ENCODE measurements at places on chromosomes 12 and 14.
A peak's percentile ranks its signal among the peaks of the same experiment; 100 is the strongest.

- no peak for DNase-seq
Observed at GRCh38 chr14:104143521-104144452, 5.4 kb downstream of the KIF26A start.

- no peak for DNase-seq
Observed at GRCh38 chr14:69669375-69669774, 58.0 kb downstream of the SUSD6 start.

DNA sequence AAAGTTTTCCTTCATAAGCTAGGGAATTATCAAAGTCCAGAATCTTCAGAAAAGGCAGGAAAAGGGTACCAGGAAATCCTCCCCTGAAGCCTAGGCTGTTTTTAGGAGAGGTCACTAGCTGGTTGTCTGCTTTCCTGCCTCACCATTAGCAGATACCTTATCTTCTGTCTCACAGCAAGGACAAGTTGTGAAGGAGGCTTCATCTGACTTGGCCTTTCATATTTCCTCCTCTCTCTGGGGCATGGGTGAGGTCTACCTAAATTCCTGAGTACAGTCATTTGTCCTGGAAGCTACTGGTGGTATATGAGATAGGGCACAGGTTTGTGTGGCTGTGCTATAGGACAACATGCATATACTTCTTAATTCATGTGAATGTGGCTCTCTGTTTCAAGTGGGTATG lies 2.3 kb downstream of the FOXJ2 start:
- no peak for DNase-seq

GRCh38 chr12:31620311-31620710 lies 29.4 kb upstream of the DENND5B start:
- DNase-seq = peak; percentile 91

GRCh38 chr12:120940799-120941198 lies 36.6 kb upstream of the SPPL3 start:
- no peak for DNase-seq

- no peak for DNase-seq
Observed at GRCh38 chr12:4819654-4820053, 90.1 kb upstream of the KCNA1 start.

- DNase-seq = no peak
Observed at GRCh38 chr14:65211341-65211987, 109.1 kb upstream of the MAX start.

DNA sequence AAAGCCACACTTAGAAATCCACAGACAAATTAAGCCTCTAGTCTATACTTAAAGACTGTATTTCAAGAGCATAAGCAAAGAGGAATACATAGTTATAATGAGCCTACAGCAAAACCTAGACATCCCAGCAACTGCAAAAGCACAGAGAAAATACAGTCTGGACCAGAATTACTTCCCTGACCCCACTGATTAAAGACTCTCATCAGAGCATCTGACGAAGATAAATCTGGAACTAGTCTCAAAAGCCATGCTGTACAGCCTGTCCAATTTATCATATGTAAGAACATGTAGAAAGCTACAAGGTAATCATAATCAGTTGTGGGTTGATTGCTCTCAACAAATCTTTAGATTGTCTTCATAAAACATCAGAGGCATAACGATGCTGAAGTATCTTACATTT lies 285.1 kb upstream of the CAND1 start:
- no peak for DNase-seq

DNA sequence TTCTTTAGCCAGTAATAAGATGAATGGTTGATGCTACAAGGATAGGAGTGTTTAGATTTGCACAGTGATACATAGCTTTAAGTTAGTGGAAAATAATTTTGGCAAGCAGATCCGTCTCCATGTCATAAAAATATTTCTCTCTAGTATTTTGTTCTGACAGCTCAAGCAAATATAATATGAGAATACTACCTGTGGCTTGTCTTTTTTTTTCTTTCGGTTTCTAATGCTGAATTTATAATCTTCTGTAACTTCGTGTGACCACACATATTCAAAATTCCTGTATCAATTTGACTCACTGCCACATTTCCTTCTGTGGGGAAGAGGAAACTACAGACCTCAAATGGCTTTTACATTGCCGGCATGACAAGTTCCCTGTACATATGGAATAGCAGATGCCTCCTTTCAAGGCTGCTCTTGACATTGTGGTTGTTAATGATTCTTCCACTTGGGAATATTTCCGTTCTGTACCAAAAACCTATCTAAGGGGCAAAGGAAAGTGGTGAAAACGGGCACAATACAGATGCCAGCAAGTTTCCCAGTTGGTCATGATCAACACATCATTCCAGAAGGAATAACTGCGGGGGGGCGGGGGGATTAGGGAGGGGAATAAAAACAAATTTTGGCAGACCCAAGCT lies 103.6 kb upstream of the CCDC91 start:
- no peak for DNase-seq

DNA sequence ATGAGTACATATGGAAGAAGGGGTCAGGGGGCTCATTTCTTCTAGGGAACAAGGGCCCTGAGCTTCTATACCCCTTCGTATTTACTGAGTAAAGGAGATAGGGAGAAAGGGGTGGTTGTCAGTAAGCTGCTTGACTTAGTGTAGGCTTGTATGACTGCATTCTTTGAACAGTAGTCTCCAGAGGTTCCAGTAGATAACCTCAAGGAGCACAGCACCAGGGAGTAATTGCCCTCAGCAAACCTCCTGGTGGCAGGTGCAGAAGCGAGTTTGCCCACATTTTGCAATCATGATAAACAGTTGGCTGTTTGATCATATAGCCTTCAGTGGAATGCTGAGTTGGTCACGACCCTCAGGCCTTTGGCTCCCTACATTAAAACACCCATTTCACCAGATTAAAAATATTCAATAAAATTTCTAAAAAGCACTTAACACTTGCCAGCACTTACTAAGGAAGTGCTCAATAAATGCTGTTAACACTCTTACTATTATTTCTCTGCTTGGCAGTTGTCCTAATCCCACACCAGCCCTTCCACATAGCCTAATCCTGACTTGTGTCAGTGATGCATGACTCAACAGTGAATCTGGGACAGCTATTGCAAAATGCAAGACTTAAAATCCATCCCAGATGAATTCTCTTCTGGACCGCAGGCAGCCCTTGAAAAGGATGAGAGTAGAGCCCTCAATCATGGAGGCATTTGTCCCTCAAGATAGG lies 3.7 kb upstream of the DHRS4L2 start:
- peak; percentile 37 for DNase-seq

DNA sequence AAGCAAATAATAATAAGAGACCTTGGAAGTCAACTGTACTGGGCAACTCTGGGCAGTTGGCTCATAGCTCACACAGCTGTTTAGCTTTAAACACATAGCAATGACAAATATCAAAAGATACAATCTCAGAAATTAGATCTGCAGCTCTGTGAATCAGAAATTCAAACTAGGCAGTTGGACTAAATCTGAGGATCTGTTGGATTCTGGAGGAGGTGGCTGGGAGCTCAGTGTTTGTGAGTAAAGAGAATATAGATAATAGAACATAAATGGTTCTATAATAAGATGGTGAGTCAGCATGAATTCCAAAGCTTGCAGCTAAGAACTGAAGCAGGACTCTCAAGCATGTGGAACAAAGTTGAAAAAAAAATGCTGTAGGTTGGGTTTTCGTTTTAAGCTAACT lies 1949.4 kb upstream of the SEL1L start:
- DNase-seq = no peak

DNA sequence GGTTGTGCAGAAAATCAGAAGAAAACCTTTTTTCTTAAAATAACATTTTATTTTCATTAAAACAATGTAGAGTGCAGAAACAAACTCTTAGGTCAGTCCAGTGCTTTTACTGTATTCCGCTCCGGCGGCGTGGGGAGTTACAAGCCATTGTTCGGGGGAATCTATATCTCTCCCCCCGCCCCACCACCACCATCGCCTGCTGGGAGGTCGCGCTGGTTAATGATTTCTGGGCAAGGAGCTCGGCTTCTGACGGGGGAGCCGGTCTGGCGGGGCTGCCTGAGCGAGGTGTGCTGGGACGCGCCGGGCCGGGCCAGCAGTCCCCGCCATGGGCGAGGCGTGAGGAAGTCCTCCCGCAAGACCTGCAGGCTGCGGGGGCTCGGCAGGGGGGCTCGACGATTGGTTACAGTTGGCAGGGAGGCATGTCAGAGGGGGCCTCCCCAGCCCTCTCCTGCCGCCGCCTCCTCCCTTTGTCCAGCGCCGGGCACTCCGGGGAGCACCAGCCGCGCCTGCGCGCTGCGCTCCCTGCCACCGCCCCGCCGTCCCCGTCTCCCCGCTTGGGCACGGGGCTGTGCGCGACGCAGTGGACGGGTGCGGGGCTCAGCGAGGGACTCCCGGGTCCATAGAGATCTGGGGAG lies 1.0 kb upstream of the DUSP6 start:
- DNase-seq = peak; percentile 92

DNA sequence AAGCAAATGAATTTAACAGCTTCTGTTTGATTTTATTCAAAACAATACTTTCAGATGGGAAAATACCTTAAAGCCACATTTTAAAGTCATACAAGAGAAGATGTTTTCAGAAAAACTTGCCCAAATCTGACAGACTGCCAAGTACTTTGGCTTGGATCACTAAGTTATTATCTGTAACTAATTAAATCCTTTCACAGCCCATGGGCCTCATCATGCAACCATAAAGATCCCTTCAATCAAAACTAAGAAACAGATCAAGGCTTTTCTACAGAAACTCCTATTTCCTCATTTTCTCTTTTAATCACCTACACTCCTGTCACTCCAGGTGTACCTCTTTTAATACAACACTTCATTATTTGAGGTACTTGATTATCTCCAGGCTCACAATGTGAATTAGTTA lies 28.1 kb downstream of the BLTP3B start:
- no peak for DNase-seq

DNA sequence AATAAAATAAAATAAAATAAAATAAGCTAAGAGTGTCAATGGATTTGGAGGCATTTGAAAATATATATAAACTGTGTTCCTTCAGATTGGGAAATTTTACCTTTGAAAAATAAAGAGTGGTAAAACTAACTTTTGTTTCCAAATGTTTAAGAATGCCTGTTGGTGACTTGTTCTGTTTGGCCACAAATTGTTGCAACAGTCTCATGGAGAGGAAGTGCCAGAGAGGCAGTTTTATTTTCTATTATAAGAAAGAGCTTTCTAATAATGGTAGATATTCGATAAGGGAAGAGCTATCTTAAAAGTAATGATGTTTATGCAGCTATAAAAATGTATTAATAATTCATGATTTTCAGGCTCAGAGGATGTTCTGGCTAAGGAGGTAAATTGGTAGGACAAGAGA lies 68.8 kb upstream of the MDGA2 start:
- DNase-seq = no peak

DNA sequence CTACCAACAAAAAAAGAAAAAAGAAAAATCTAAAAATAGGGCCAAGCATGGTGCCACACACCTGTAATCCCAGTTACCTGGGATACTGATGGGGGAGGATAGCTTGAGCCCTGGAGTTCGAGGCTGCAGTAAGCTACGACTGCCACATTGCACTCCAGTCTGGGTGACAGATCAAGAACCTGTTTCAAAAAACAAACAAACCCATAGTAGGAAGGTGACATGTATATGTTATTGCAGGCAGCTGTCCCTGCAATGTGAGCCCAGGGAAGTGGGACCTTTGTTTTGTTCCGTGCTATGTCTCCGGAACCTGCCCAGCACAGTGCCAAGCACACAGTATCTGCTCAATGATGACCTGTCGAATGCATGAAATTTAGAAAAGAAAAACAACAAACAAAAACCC lies 37.2 kb upstream of the YY1 start:
- no peak for DNase-seq

GRCh38 chr12:11630046-11630706 lies 19.3 kb upstream of the ETV6 start:
- DNase-seq = no peak

DNA sequence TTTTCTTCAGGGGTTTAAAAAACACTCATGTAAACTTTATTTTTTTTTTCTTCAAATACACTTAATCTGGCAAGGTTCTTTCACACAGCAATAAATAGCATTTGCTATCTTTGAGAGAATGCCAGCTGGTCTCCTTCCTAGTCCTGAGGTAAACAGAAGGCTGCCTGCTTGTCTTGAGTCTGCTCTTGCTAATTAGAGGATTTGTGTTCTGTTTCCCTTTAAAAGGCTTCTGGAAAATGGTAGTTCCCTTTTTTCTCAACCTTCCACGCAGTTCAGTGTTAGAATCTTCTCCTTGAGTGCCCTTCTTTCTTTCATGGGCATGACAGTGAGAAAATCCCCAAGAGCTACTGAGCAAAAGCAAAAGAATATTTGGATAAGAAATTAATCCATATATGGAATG lies 92.3 kb upstream of the DCN start:
- DNase-seq = peak; percentile 27

DNA sequence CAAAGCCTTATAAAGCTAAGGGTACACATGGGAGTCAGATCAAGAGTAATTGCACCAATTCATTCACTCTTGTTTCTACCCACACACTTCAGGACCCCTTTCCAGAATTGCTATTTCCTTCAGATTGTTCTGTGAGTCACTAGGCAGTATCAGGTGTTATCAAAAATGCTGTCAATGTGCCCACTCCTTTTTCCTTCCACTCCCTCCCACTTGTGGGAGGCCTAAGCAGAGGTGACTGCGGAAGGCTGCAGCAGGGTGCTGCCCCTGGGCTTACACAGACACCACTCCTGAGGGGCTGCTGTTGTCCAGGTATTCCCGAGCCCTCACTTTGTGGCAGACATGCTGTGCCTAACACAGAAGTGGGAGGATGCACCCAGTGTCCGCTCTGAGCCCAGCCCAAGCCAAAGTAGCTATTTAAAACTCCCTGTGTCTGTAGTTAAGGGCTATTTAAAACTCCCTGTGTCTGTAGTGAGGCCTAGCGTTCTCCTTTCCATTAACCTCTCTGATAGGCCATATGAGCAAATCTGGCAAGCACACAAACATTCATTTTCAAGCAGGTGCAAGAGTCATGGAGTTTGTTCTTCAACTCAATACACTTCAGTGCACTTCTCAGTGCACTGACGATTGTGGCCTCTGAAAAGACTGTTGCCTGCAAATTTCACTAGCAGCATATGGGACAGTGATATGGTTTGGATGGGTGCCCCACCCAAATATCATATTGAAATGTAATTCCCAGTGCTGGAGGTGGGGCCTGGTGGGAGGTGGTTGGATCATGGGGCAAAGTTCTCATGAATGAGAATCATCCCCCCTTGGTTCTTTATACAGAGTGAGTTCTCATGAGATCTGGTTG lies 117.8 kb downstream of the PHLDA1 start:
- DNase-seq = no peak

- no peak for DNase-seq
Observed at GRCh38 chr14:90296641-90297040, 35.1 kb downstream of the NRDE2 start.

GRCh38 chr12:47207829-47208248 lies 128.1 kb upstream of the AMIGO2 start:
- DNase-seq = no peak

- DNase-seq = no peak
Observed at GRCh38 chr12:10241727-10242126, 29.1 kb downstream of the GABARAPL1 start.

GRCh38 chr14:55107766-55108554 lies 21.1 kb upstream of the LGALS3 start:
- peak; percentile 90 for DNase-seq

Measured in large intestine (tissue), 12 donors.